Muscle of arm (tissue), 14 donors: ENCODE measurements at places on chromosomes 1 and 21.

GRCh38 chr1:206895837-206896242 is 1.4 kb upstream of the IL24 start:
- no peak for DNase-seq

GRCh38 chr21:27425172-27425571 is 458.3 kb upstream of the ADAMTS5 start:
- DNase-seq: no peak

DNA sequence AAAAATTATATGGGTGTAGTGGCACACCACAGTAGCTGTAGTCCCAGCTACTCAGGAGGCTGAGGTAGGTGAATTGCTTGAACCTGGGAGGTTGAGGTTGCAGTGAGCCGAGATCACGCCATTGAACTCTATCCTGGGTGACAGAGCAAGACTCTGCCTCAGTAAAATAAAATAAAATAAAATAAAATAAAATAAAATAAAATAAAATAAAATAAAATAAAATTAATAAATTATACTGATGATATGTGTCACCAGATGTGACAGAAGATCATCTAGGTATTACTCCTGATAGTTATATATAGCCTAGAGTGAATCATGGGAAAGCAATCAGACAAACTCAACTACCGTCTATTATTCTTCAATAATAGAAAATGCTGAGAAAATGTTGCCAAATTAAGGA is 972.5 kb downstream of the MRPL39 start:
- DNase-seq: no peak

DNA sequence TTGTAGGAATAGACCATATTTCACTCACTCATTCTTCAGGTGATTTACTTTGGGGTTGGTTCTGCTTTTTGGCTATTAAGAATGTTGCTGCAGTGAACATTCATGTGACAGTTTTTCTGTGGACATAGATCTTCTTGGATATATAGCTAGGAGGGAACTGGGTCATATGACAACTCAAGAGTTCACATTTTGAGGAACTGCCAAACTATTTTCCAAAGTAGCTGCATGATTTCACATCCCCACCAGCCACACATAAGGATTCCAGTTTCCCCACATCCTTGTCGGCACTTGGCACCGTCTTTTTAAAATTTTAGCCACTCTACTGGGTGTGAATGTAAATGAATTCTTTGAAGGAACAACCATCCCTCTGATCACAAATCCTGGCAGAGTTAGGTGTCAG is 126.0 kb downstream of the PRDM2 start:
- DNase-seq: no peak

GRCh38 chr21:32957545-32957944 is 68.2 kb upstream of the OLIG2 start:
- DNase-seq: no peak

DNA sequence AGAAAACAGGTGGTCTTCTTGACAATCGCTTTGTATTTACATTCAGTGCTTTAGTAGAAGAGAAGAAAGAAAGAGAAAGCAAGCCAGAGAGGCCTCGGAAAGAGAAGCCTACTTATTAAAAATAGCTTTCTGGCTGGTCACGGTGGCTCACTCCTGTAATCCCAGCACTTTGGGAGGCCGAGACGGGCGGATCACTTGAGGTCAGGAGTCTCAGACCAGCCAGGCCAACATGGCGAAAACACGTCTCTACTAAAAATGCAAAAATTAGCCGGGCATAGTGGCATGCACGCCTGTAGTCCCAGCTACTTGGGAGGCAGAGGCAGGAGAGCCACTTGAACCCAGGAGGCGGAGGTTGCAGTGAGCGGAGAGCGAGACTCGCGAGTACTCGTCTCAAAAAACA is 1.8 kb upstream of the SLC19A2 start:
- no peak for DNase-seq

- no peak for DNase-seq
Measured at GRCh38 chr1:38858833-38859560, 575 bp downstream of the RRAGC start.

DNA sequence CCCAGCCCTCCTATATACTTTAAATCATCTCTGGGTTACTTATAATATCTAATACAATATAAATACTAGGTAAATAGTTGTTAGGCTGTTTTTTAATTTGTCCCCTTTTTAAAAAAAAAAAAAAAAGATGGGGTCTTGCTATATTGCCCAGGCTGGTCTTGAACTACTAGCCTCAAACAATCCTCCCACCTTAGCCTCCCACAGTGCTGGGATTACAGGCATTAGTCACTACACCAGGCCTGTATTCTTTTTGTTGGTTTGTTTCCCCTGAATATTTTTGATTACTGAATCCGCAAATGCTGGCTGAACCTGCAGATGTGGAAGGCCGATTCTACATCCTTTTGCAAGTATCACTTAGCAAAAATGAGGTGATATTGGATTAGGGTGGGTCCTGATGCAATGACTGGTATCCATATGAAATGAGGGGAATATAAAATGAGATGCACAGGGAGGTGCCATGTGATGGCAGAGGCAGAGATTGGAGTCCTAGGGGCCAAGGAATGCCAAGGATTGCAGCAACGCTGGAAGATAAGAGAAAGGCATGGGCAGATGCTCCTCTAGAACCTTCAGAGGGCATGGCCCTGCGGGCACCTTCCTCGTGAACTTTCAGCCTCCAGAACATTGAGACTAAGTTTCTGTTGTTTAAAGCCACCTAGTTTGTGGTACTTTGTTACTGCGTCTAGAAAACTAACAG is 58.8 kb downstream of the SSBP3 start:
- DNase-seq: no peak

- no peak for DNase-seq
Measured at GRCh38 chr1:245871915-245872314, 635.2 kb downstream of the SMYD3 start.

- DNase-seq: no peak
Measured at GRCh38 chr1:235595079-235595478, 54.5 kb downstream of the GNG4 start.

GRCh38 chr1:21919520-21919919 is 17.6 kb downstream of the HSPG2 start:
- no peak for DNase-seq

GRCh38 chr1:54866801-54867716 is 19.9 kb downstream of the DHCR24 start:
- no peak for DNase-seq

DNA sequence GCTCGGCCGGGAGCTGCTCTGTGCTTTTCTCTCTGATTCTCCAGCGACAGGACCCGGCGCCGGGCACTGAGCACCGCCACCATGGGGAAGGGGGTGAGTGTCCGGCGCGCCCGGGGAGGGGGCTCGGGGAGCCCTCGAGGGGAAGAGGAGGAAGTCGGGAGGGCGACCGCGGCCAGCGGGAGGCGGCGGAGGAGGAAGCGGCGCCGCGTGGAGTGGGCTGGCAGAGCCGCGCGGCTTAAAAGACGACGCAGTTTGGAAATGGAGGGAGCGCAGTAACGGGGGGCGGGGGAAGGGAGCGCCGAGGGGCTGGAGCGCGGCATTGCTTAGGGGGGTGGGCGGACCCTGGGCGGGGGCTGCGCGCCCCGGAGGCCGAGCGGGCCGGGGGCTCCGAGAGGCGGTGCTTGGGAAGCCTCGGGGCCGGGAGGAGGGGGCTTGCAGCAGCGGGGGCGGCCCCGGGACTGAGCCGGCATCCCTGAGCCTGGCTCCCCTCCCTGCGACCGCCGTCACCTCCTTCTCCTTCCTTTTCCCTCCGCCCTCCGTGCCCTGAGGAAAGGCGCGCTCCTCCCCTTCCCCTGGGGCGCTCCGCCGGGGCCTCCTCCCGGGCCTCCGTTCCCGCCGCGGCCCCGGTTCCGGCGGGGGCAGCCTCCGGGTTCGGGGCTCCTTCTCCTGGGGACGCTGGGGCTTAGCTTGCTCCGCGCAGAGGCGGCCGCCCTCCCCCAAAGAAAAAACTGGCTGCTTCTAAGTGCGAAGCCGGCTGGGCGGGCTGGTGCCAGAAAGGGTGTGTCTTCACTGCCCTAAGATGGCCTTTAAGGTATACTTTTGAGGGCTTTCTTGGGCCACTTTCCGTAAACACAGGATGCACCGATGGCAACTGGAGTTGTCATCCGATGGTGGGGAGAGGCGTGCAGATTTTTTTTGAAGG is 648 bp downstream of the ATP1A1 start:
- peak; percentile 63 for DNase-seq

DNA sequence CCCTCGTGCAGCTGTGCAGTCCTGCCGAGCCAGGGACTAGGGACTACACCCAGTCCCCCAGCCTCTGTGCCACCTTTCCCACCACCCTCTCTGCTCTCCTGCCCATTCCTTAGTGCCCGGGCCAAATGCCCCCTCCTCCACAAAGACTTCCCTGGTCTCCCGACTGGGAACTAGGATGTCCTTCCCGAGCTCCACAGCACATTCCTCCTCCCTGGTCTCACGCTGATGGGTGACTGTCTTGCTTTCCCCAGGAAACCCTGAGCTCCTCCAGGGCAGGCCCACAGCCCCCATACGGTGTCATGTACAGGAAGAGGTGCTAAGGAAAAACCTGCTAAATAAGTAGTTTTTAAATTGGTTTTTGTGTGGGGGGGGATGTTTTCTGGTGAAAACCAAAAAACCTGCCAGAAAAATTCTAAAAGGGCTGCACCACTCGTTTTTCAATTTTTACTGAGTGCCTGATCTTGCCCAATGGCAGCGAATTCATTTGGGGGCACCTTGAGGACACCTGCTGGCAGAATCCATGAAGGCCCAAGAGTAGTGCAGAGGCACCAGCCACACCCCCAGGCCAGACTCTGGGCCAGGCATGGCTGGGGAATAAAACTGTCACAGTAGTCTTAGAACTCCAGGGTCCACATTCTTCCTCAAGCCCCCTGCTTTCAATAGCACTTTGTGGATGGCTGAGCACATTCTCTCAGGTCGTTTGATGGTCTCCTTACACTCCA is 50.4 kb downstream of the GLIS1 start:
- DNase-seq: no peak

- DNase-seq: no peak
Measured at GRCh38 chr1:51622455-51622913, 5.6 kb downstream of the OSBPL9 start.

- no peak for DNase-seq
Measured at GRCh38 chr1:47991673-47992072, 5.5 kb downstream of the TRABD2B start.

- no peak for DNase-seq
Measured at GRCh38 chr21:46067505-46068201, 30.3 kb upstream of the COL6A2 start.

- DNase-seq: no peak
Measured at GRCh38 chr1:155392898-155393411, 72.3 kb downstream of the RUSC1 start.

- no peak for DNase-seq
Measured at GRCh38 chr1:160162931-160163330, 11.5 kb downstream of the ATP1A4 start.

GRCh38 chr1:53367503-53368313 is 39.8 kb upstream of the LRP8 start:
- no peak for DNase-seq

GRCh38 chr1:187038784-187039183 is 210.0 kb downstream of the PLA2G4A start:
- DNase-seq: no peak

- DNase-seq: no peak
Measured at GRCh38 chr1:224329484-224329841, 509 bp downstream of the NVL start.

GRCh38 chr1:93296555-93297154 is 49.1 kb upstream of the DR1 start:
- DNase-seq: no peak

GRCh38 chr1:170711682-170712081 is 47.8 kb downstream of the PRRX1 start:
- no peak for DNase-seq

DNA sequence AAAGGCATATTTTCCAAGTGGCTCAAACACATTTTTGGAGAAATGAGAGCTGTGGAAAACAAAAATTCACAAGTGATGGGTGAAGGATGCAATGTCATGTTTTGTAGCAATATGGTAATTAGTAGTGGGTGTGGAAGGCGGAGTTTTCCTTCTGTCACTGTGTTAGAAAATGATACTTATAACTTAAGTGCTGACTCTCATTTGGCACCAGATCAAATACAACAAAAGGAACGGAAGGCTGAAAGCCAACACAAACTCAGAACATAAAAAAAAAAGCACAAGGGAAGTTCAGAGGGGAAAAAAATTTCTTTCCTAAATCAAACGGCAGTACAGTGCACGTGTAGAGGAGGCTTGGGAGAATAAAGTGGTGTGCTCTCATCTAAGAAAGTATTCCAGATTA is at the start of gene TNFSF18:
TSS of gene TNFSF18 (minus strand) at position 77 of the 400 bp plus-strand sequence. CDS start at position 32, 45 bp downstream.
- DNase-seq: peak; percentile 18

- no peak for DNase-seq
Measured at GRCh38 chr1:183517401-183517800, 45.1 kb downstream of the SMG7 start.

- DNase-seq: no peak
Measured at GRCh38 chr1:201212461-201213055, 21.9 kb downstream of the IGFN1 start.

DNA sequence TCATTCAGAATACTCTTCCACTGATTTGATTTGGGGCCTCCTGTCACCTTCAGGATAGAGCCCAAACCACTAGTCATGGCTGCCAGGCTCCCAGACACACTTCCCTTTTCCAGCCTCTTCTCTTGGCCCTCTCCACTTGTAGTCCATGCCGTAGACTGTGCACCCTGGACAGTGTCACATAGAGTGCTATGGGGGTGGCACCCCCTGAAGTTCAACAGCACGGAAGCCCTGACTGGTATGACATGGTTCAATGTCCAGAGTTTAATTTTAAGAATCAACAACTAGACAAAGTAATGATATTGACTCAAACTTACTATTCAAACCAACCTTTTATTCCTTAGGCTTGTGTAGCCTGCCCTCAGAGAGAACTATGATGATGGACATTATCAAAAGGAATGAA is 22.3 kb downstream of the FMO2 start:
- no peak for DNase-seq
